Inflammatory macrophage treated with lipopolysaccharide for 1 hour (primary cell): ENCODE measurements at places on chromosomes 1 and 21.

DNA sequence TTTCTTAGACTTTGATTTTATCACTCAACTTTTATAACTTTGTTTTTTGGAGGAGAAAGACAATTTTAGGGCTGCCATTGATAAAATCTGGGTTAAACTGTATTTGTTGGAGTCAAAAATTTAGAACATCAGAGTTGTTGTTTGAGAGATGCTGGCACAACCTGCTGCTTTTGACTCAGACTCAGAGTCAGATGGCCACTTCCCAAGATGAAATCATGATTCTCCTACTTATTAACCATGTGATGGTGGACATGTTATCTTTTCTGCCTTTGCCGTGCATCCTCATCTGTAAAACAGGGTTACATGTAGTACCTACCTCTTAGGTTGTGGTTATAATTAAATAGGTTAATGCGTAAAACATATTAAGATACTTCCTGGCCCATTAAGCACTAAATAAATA is 71.2 kb downstream of the PLA2G4A start:
- DNase-seq, result no peak

DNA sequence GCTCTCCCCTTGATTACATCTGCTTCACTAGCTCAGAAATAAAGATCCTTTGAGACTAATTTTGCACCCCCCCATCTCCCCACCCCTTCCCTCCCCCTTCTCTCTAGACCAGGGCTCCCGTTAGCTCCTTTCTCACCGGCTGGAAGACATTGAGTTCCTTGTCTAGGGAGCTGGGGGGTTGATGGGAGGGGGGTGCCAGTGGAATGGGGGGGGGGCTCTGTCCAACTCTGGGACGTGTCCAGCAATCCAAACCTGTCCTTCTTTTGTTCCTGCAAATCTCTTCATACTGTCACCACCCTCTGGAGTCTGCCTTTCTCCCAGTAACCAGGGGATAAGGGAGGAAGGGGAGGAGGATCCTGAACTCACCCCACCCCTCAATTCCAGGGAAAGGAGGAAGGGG is 61.9 kb downstream of the RHBG start:
- no peak for DNase-seq

DNA sequence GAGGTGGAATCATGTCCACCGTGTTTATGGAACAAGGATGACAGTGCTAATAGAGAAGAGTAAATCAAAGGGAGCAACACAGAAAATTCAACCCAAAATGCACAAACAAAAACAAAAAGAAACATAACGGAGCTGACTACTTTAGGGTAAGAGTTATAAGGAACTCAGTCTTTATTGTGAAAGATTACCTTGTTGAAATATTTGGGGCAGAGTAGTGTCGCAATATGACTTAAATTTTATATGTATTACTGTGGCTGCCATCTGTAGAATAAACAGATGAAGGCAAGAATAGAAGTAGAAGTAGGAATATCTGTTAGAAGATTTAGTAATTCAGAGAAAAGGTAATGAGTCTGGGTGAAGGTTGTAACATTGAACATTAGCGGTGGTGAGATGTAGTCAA is 913.9 kb downstream of the BRINP3 start:
- DNase-seq, result no peak

DNA sequence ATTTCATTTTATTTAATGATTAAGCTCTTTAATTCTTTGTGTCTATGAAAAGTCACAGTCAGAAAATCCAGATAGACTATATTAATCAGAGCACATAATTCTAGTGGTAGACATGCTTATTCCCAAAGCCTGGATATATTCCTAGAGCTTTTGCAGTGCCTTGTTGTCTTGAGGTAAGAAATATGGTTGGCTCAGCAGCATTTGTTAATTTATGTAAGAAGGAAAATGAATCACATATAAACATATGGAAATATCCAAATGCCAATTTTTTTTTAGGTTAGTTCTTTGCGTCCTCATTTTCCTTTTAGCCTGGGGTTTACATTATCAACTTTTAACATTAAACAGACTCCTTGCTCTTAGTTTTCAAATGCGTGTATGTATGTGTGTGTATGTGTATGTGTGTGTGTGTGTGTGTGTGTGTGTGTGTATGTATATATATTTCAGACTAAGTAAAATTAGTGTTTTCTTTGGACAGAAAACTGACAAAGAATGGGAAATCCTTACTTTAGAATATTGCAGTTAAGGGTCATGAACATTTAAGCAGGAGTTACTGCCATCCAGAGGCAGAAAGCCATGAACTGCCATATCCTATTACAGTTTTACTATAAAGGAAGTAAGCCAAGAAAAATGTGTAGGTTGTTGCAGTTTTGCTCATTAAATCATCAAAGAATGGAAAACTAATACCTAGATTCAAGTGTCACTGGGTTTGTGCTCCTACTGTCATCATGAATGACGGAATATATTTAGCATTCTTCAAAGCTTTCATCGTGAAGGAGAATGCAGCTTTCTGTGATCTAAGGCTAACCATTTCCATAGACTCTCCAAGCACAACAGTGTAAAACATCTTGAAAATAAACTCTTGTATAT is 477.1 kb upstream of the NR5A2 start:
- no peak for DNase-seq

- DNase-seq, result no peak
Measured at GRCh38 chr1:199700551-199700950, 327.0 kb upstream of the NR5A2 start.

DNA sequence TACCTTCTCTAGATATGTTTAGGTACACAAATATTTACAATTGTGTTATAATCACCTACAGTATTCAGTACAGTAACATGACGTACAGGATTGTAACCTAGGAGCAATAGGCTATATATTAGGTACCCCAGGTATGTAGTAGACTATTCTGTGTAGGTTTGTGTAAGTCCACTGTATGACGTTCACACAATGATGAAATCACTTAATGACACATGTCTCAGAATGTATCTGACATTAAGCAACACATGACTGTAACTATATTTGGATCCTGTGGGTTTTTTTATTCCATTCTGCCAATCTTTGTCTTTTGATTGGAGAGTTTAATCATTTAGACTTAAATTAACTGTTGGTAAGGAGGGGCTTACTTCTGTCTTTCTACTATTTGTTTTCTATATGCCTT is 52.1 kb downstream of the STYXL2 start:
- peak; percentile 33 for DNase-seq

DNA sequence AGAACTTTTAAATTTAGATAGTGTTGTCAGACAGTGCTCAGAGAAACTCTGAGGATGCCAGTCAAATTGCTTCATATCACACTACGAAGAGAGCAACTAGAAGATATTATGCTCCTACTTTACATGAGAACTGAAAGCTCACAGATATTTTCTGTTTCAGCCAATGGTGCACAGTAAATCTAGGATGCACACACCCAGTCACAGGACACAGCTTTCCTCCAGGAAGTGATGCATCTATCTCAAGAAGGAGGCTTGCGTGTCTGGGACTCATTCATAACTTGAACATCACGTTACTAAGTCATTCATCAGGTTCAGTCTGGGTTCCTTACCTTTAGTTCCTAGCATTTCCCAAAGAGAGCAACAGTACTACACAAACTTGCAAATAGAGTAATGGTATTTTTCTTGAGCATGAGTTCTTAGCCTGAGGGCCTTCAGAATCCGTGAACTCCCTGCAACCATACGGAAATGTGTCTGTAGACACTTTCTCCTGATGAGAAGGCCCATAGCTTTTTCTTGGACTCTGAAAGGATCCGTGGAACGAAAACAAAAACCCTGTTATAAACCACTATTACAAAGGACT is 12.2 kb downstream of the ZNF697 start:
- no peak for DNase-seq

DNA sequence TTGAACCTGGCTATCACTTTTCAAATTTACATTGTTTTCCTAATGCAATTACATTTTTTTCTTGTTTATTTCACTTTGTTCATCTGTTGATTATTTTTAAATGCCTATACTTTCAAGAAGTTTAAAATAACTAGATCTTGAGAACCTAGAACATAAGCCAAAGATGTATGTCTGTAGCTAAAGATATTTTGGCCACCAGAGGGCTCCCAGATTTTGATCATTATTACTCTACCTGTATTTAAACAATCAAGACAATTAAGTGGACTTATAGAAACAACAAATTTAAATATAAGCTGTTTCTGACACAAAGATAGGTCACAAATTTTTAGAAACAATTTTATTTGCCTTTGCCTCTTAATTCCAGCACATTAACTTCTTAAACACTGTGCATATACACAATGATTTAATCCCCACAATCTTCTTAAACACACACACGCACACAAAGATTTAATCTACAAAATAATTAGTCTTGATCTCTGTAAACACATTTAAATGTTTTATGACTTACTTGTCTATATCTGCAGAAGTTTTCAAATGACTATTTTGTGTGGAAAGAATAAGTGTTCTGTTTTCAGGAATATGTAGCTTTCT is 380.0 kb downstream of the DSCAM start:
- DNase-seq, result peak; percentile 52

GRCh38 chr21:43193651-43194302 is 25.0 kb downstream of the CRYAA start:
- DNase-seq, result peak; percentile 13

GRCh38 chr1:27130798-27131197 is 24.1 kb downstream of the SLC9A1 start:
- DNase-seq, result no peak

GRCh38 chr1:41742219-41742618 is 176.5 kb downstream of the HIVEP3 start:
- DNase-seq, result peak; percentile 67

- no peak for DNase-seq
Measured at GRCh38 chr1:29532285-29532684, 296.0 kb downstream of the PTPRU start.

- DNase-seq, result no peak
Measured at GRCh38 chr21:44426663-44427191, 28.6 kb upstream of the LRRC3 start.

DNA sequence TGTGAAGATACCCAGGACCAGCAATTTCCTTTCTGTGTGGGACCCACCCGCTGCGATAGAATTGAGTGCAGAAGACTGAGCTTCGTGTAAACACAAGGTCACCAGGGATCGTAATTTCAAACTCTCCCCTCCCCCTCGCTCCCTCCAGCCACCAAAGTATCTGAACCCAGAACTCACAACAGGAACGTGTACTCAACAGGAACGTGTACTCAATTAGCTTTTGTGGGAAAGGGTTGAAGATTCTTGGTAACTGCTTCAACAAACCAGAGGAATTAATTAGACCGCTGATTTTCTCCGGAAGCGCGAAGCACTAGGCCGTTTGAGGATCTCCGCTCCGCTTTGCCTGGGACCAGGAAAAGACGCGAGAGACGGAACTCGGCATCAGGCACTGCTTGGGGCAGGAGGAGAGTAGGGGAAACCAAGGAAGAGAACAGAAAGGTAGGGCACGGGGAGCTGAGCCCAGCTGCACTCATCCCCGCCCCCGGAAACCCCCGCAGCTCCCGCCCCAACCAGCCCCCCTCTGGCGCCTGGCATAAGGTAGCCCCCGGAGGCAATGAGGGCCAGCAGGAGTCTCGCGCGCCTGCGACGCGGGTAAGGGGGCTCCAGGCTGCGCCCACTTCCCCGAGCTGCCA is 453 bp downstream of the DRAM2 start:
- DNase-seq, result peak; percentile 50

GRCh38 chr21:43034101-43034500 is 41.5 kb downstream of the CBS start:
- DNase-seq, result no peak

GRCh38 chr1:203161175-203161574 is 14.5 kb downstream of the MYBPH start:
- DNase-seq, result no peak

DNA sequence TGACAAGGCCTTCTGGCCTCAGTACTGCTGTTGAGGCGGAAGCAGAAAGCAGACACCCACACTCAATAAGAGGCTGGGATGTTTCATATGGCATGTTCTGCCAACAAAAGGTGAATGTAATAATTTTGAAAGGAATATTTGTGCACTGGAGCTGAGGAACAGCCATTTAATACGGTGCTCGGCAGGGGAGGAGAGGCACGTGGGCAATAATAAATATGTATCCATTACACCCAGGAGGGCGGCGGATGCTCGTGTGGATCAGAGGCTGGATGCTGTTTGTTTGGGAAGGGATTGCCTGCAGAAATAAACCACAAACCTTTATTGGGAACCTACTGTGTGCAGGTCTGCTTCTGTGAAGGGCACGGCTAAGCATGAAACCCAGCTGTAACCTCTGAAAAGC is 92.0 kb downstream of the VWA5B1 start:
- no peak for DNase-seq

DNA sequence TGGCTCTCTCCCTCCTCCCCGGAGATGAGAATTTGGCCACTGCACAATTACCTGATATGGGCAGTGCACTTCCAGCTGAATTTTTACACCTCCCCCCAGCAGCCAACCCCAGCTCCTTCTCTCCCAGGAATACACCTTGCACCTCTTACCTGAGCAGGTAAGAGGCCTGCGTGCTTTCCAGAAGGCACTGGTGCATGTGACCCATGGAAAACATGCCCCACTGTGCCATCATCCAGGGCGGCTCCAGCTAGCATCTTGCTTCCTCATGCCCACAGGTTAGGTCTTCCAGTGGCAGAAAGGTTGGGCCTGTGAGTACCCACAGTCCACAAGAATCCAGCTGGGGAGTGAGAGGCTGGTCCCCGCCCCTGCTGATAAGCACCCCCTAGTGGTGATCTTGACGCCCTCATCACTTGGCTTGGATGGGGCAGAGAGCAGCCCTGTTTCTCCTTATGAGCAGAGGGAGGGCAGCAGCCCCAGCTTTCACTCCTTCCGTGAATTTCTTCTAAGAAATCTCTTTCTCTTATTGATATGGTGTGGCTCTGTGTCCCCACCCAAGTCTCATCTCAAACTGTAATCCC is 57.8 kb downstream of the EDARADD start:
- DNase-seq, result peak; percentile 23

DNA sequence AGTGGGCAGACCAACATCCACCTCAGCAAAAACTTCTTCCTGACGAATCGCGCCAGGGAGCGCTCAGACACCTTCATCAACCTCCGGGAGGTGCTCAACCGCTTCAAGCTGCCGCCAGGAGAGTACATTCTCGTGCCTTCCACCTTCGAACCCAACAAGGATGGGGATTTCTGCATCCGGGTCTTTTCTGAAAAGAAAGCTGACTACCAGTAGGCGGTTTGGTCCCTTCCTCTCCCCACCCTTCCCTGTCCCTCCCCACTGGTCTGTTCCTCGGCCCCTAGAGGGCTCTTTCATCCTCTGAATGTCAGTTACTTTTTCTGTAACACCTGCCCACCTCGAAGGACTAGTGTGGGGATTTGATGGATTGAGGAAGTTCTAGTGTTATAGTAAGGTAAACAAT is 46.9 kb downstream of the CAPN2 start:
- no peak for DNase-seq

- no peak for DNase-seq
Measured at GRCh38 chr1:12015001-12015491, 4.3 kb upstream of the MIIP start.
